ENCODE measurements at places on chromosomes 3 and 15. TPM values are rescaled to one million over a fixed set of nuclear protein-coding genes. Genes with fewer than 3 reads are reported as not detected.

Gene TRIM59
- total RNA-seq: 0.84 TPM

Gene PCSK6
- total RNA-seq: 124 TPM

Gene TNIK
- 4.8 TPM for total RNA-seq

Gene IL12A
- 0.09 TPM for total RNA-seq

Gene GATA2
- 0.25 TPM for total RNA-seq

Gene LRRC31
- total RNA-seq: 2.7 TPM

Gene DAPK2
- total RNA-seq: 1.1 TPM

Gene TM6SF1
- total RNA-seq: 2.1 TPM

Gene SPATA12
- total RNA-seq: not detected

Gene CRYGS
- 1.2 TPM for total RNA-seq

Gene ACAD11
- total RNA-seq: 57.1 TPM

Gene HSPBAP1
- 3.7 TPM for total RNA-seq

Gene FBXW12
- total RNA-seq: not detected

Gene ILDR1
- 1.7 TPM for total RNA-seq

Gene NPAP1
- 0.08 TPM for total RNA-seq

Gene NGLY1
- 31.5 TPM for total RNA-seq

Data from liver (tissue), 10 donors.